ENCODE measurements at places on chromosomes 12 and 14.

DNA sequence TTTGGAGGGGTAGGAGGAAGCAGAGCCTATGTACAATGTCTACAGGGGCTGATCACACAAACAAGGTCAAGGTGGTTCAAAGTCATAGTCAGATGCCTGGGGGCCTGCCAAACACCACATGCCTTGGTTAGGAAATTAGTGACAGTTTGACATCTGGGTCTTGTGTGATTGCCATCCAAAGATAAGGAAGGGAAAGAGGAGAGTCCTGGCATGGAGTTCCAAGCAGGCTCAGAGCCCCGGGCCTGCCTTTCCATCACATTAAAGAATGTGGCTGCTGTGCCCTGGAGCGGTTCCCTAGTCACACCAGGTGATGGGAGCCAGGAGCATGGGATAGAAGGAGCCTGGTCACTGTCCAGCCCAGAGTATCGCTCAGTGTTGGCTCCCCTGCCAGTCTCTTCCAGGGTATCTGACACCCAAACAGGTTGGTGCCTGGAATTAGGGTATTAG, 53.6 kb upstream of the BCL2L14 start:
- peak; percentile 58 for DNase-seq

GRCh38 chr12:130347588-130347987, 9.9 kb downstream of the PIWIL1 start:
- no peak for DNase-seq

DNA sequence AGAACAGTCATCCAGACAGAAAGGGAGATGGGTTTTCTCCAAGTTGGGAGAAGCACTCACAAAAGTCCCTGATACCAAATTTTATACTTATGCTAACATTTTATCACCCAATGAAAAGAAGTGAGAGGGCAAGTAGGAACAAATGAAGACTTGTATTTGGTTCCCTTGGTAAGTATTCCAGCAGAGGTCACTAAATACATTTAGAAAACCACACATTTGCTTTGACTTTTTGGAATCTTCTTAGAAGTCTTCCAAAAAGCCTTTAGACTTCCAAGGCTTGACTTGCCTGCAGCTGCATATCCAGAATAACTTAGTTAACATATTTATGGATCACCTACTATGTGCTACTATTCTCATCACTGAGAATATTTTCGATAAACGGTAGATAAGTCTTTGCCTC, 3.1 kb upstream of the GYS2 start:
- no peak for DNase-seq

- DNase-seq, result no peak
Observed at GRCh38 chr12:49030119-49030518, 11.5 kb upstream of the PRKAG1 start.

GRCh38 chr12:51405801-51406207, 14.6 kb upstream of the GALNT6 start:
- no peak for DNase-seq

DNA sequence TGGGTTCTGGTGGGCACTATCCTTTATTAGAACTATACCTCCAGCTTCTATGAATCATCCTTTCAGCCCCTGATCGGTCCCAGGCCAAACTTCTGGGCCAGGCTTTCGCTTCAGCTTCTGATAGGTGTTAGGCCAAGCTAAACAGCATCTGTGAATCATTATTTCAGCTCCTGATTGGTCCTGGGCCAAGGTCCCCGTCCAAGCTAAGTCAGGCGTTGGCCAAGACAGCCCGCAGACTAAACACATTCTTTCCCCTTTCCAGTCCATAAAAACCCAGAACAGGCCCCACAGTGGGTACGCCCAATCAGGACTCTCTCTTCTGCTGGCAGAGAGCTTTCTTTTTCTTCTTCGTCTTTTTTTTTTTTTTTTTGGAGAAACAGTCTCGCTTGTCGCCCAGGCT, 1808.9 kb upstream of the SEL1L start:
- no peak for DNase-seq

- no peak for DNase-seq
Observed at GRCh38 chr12:47111854-47112253, 32.1 kb upstream of the AMIGO2 start.

- DNase-seq, result peak; percentile 31
Observed at GRCh38 chr12:64452559-64453329, 824 bp downstream of the TBK1 start.

DNA sequence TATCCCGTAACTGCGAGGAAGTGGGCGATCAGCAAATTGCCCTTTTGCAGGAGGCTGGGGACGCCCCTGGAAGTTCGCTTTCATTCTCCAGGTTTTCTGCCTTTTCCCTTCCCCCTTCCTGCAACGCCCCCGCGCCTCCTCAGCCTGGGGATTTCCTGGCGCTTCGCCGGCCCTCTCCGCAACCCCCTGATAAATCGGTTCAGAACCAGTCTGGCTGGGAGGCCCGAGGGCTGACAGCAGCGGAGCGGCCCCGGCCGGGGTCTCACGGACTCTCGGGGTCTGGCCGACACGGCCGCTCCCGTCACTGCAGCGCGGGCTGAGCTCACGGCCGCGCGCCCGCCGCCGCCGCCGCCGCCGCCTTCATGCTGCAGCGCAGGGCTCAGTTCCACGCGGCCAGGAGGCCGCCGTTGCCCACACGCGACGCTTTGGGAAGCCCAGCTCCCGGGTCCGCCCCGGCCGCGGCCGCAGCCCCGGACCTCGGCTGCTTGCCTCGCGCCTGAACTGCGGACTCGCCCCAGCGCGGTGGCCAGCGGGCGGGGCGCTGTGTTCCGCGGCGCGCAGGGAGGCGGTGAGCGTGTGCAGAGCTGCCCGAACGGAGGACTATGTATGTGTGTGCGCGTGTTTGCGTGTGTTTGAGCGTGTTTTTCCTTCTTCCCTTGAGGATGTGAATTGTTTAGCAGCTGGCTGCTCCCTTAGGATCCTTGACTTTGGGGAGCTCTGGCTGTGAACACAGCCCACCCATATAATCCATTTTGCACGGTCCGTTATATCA, at the start of gene LRFN5:
LRFN5 (plus strand) TSS at position 345 of the 772 bp plus-strand sequence.
- DNase-seq, result no peak

DNA sequence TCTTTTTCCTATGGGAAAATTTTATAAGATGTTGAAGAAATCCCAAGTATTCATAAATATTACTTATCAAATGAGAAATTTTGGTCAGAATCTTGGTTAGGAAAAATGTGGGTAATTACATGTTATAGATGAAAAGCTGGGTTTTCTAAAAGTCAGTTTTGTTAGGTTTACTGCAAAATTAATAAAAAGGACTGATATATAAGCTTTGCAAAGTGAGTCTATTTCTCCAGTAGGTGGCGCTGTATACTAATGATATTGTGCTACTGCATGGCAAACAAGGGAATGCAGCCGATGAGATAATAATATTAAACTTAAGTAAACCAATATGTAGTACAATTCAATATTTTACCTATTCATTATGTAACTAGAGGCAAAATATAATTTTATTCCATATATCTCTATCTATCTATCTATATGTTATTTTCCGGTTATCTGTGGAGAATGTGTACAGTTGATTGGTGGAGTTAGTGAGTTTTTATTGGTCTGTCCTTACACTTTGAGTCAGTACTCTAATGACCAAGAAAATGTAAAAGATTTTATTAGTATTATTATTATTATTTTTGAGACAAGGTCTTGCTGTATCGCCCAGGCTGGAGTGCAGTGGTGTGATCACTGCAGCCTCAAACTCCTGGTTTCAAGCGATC, 32.9 kb downstream of the MIPOL1 start:
- DNase-seq, result no peak

GRCh38 chr14:77181603-77182437, at the start of gene TMEM63C:
TMEM63C (plus strand) TSS chr14:77181798; CDS start chr14:77218814, 37,016 bp downstream.
- peak; percentile 29 for DNase-seq

DNA sequence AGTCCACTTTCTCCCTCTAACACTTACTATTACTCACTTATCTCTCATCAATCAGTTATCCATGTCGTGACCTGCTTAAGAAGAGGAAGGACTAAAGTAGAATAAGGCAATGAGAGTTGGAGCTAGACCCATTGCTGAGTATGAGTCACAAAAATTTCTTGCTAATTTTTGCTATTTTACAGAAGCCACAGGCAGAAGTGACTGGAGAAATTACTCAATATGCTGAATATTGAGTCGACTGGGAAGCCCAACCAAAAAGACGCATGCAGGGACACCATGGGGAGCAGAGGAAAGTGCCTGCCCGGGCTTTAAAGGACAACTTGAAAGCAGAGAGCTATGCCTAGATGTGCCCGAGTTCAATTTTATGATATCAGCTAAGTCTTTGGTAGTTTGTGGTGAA, 115.4 kb upstream of the FOXG1 start:
- no peak for DNase-seq

DNA sequence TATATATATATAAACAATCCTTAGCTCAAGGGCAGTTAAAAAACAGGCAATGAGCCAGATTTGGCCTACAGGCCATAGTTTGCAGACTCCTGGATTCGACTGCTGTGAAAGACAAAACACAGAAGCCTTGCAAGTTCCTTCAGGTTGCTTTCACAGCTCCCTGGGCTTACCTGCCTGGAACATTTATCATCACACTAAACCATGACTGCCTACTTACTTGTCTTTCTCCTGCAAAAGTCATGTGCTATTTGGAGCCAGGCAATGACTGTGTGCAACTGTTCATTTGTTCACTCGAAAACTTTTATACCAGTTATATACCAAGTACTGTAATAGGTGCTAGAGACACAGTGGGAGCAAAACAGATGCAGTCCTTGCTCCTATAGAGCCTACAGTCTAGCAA, 2.2 kb upstream of the RPS6KA5 start:
- DNase-seq, result no peak

GRCh38 chr12:122990961-122991622, 10.6 kb downstream of the ARL6IP4 start:
- no peak for DNase-seq

- no peak for DNase-seq
Observed at GRCh38 chr14:38158468-38158867, 49.2 kb upstream of the SSTR1 start.

DNA sequence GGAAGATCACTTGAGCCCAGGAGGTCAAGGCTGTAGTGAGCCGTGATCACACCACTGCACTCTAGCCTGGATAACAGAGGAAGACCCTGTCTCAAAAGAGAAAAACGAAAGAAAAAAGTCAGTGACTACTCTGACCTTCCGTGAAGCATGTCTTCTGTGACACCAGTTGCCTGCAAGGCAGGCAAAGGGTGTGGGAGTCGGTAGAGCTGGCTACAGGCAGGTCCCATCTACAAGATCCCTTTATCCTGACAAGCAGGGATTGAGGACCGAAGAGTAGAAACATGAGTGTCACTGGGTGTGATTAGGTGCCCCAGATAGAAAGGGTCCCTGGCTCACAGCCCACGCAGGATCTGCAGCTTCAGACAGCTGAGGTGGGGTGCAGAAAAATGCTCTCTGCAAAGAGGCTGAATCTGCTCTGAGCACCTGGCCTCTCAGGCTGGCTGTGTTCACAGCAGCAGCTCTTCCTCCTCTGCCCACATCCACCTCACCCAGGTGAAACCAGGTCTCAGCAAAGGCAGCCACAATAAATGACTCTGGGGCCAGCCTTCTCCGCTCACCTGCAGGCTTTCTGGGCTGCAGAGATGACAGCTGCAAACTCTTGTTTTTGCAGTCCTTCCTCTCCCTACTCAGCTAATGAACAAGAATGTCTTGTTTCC, 28.6 kb upstream of the HSP90B1 start:
- DNase-seq, result no peak

DNA sequence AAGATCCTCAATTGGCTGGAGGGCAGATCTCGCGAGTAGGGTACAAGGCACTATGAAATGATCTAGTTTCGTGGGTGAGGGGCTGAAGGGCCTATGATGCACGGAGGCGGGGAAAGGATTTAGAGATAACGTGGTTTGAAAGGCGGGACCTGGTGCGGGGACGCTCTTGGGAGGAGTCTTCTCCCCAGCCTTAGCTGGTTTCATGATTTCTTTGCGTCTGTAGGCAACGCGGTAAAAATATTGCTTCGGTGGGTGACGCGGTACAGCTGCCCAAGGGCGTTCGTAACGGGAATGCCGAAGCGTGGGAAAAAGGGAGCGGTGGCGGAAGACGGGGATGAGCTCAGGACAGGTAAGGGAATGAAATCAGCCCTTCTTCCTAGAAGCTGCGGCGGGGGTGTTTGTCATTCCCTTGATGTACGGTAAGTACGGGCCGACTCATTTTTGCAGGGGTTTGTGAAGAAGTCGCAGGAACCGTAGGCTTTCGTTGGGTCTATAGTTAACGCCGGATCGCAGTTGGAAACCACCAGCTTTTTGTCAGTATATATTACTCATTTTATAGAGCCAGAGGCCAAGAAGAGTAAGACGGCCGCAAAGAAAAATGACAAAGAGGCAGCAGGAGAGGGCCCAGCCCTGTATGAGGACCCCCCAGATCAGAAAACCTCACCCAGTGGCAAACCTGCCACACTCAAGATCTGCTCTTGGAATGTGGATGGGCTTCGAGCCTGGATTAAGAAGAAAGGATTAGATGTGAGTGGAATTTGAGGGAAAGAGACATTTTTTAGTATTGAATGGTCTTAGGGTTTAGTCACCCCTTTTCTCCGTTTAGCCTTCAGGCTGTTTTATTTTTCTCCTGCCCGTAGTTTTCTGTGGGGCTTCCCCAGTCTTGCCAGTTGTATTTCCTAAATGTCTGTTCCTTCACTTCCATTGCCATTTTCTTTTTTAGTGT, 602 bp downstream of the APEX1 start:
- DNase-seq, result no peak

- no peak for DNase-seq
Observed at GRCh38 chr12:107254258-107254856, 161.0 kb upstream of the CRY1 start.
